Left ventricle myocardium inferior (tissue), 1 donor: ENCODE measurements at places on chromosomes 6 and 20.

DNA sequence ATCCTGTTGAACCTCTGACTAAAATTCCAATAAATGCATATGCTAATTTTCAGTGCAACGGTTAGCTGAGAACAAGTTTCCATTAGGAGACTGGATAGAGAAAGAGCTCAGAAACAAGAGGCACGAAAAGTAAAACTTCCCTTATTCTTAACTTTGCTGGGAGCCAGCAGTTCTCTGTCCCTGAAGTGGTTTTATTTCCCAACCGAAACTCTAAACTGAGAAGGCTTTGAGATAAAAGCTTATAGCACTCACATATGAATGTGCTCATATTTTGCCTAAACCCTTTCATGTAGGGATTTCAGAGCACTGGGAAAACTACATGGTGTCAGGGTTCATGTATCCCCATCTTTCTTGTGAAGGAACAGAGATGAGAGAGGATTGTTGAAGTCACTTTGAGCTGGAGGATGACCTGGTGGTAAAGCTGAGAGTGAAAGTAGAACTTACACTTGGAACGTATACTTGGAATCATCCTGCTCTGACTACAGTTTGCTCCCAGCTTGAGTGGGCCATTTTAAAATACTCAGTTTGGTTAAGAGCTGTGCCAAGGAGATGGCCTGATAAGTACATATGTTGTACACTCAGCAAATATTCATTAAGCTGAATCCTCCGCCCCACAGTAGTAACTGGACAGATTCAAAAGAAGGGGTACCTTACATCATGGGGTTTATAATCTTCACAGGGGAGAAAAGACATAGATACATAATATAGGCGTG is 324.2 kb upstream of the CNR1 start:
- DNase-seq: no peak

- no peak for DNase-seq
These were observed 64.6 kb downstream of the SNX5 start for GRCh38 chr20:17904027-17904426.

DNA sequence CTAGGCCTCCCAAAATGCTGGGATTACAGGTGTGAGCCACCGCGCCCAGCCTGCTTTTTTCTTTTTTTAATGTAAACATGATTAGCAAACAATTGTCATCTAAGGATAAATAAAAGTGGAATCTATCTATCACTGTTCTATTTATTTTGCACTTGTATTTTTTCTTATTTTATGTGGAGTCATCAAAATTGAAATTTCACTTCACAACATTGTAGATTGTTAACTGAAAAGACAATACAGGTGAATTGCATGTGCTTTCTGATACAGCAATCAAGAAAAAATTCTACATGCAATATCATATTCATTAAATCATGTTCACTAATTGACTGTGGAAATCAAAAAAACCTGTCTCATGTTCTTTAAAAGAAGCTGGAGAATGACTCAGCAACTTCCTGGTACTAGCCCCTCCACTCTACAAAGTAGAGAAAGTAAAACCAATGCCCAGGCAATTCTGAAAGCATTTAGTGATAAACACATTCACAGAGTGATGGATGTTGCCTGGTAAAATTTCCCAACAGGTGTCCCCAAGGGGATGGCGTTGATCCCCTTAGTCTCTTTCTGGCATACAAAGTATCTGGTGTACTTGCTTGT is 10.7 kb upstream of the RFX6 start:
- DNase-seq: no peak

- DNase-seq: no peak
These were observed 182.7 kb downstream of the ADAT2 start for GRCh38 chr6:143267760-143268159.

DNA sequence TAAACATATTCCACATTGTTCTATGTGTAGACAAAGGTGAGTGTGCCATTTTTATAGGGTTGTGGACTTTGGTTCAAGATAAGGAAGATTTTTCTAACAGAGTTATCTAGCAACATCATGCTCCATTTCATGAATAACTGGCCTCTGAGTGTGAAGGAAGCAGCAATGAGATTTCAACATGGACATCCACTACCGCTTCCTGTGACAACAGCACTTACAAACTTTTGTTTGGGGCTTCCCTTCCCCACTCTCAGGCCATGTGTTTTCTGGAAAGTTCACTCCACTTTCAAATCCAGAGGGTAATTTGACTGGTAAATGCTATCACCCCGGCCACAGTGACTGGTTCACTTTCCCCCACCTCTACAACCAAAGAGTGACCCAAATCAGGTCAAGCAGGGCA is 38.1 kb upstream of the PROKR2 start:
- no peak for DNase-seq

DNA sequence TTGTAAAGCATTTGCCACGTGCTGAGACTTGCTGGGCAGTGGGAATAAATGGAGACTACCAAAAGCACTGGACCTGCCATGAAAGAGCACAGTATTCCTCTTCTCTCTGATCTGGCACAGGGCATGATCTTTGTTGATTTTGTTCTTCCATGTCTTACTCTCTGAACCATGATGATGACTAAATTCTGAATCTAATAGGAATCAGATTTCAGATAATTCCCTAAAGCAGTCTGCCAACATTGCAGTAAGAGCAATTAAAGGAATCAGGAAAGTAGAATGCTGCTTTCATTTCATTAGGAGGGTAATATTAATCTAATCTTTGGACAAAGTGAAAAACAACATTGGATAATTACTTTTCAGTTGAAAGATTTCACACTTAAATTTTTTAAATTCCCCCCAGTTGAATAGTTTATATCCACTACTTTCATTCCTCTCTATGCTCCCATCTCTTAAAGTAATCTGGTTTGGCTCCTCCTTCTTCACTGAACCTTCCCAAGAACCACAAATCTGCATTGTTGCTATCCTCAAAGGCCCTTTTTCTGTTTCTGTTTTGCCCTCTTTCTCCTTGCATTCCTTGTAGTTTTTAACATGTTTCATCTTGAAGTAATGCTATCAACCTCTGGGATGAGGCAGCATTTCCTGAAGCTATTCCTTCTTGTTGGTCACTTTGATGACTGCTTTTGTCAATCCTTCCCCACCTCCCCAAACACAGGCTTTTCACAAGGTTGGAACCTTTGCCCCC is 243.2 kb upstream of the TENT5A start:
- DNase-seq: no peak

DNA sequence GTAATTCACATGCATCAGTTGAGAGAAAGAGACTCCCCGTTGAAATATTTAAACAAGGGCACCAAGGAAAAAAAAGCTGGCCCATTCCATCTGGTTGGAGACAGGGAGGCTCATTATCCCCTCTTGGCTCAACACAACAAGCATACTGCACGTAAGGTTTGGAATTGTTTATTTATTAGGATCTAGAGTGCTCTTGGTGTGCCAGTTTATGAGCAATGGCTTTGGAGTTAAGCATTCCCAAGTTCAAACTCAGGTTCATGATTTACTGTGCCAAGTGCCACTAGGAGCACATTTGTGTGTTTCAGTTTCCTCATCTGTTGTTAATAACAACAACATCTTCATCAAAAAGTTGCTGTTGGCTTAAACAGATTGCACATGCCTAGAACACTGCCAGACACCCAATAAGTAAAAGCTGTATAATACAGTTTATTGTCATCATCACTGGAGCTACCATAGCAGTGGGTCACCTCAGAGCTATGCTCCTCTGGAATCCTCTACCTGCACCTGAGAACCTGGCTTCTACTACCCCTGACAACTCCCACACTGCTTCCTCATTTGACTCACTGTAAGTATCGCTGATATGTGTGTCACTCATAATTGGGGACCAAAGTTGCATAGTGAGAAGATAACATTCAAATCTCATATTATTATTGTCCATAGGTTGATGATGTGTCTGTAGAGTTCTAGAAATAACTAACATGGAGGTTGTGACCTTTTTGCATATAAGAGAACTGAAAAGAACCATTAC is 5.4 kb downstream of the SLC17A3 start:
- no peak for DNase-seq

DNA sequence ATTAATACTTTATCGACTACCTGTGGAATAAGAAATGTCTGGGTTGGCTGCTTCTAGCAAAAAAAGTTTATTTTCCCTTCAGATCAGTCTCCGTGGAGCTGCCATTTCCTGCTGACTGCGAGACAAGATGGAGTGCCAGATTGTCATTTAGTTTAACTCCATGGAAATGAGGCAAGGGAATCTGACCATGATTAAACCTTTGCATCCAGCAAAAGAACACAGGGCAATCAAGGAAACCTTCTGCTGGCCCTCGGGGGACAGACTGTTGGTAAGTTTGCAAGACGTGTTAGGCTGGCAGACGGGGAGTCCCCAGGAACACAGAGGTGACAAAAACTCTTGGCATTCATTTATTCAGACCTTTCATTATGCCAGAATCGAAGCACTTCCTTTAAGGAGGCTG is 52.2 kb upstream of the SPACA1 start:
- no peak for DNase-seq

DNA sequence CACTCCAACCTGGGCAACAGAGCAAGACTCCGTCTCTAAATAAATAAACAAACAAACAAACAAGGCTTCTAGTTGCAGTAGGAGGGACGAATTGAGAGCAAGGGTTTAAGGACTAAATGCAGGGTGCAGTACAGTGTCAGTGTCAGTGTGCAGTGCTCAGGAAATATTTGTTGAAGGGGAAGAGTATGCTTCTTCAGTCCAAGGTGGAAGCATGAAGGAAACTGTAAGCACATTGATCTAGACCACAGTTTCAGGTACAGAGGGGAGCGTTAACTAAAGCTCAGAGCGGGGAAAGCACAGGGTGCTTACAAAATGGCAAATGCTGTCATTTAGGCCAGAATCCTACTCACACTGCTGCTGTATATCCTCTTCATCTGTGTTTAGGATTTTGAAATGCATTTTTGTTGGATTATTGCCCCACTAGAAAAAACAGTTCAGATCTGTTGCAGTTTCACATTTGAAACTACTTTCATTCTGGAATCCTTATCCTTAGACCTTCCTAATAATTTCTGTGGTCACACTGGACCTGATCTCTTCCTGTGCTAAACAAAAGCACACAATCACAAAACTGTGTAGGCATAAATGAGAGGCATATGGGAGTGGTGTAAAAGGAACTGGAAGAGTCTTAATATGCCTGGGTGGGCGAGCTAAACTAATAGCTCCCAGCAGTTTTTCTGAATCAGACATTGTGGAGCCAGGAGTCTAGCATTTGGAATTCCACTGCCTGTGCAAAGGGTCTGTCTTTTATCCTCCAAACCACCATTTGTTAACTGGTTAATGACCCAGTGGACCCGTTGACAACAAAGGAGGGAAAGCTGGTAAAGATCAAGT is 41.4 kb downstream of the CBFA2T2 start:
- DNase-seq: no peak

DNA sequence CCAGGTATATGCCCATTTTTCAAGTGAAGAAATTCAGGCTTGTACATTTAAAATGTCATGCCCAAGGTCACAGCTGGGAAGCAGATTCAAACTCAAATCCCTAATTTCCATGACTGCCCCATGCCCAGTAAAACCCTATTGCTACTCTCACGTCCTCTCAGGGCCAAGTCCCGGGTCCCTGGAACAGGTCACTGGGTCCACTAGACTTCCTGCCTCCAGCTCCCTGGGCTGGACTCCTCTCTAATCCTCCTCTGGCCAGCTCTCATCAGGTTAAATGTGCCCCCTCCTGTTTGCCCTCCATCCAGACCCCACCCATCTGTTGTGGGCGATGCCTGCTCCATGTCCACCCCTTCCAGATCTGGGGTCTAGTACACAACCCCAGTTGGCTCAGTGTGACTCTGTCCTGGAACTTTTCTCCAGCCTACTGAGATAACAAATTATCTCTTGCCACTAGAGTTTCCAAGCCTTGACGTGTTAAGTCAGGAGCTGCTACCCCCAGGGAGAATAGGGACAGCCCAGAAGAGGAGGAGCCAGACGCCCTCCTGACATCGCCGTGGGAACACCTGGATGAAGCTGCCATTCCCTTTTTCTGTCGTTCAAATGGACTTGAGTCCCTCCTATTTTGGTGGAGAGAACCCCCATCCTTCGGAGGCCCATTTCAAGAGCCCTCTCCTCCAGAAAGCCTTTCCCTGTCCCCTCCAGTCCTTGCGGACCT is 3.7 kb upstream of the SPDEF start:
- no peak for DNase-seq

- DNase-seq: no peak
These were observed 30.9 kb downstream of the PSMG4 start for GRCh38 chr6:3289664-3290055.

DNA sequence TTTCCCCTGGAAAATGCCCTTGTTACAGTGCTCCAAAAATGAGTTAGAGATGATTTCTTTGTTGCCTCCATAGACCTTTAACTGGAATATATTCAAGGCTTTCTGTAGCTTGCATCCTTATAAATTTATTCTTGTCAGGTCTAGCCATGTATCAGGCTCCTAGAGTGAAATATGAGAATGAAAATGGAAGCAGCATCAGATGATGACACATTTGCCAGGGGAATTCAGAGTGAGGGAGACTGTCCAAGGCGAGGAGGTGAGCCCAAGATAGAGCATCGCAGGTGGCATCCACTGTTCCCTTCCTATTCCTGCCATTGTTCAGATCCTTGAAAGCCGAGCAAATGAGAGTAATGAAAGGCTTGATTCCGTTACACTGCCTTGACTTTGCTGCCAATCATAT is 386.8 kb downstream of the SAMD5 start:
- no peak for DNase-seq

DNA sequence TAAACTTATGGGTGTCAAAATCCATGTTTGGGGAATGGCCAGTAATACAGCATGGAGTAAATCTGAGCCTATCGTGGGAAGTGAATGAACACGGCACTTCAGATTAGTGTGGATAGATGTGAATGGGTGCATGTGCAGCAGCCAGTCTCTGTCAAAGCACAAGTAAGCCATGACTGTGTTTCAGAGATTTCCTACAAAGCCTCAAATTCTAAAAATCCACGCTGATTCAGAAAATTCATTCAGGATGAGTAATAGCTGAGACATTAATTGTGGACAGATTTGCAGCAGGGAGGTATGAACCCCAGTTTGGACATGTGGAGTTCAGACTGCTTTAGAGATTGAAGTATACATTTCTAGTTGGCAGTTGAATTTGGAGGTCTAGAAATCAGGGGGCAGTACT is 115.1 kb downstream of the QKI start:
- no peak for DNase-seq

DNA sequence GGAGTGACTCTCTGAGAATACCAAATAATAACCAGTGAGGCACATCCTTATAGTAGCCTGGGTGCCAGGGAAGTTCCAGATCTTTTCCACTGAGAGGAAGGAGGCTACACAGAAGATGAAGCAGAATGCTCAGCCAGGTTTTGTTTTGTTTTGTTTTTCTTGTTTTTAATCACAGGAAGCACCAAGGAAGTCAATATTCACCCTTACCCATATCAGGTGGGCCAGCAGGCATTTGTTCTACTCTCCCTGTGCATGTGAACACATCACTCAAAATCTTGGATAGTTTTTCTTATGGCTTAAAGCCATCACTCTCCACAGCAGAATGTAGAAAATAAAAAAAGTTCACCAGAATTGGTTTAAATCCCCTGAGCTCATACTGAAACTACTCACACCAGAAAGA is 10.5 kb downstream of the SLC17A1 start:
- no peak for DNase-seq
